ENCODE measurements at places on chromosomes 5 and 9.

GRCh38 chr5:68823301-68823700 is 270.5 kb upstream of the SLC30A5 start:
- DNase-seq: no peak

GRCh38 chr9:4225291-4226028 is 74.4 kb downstream of the GLIS3 start:
- peak; percentile 86 for DNase-seq

DNA sequence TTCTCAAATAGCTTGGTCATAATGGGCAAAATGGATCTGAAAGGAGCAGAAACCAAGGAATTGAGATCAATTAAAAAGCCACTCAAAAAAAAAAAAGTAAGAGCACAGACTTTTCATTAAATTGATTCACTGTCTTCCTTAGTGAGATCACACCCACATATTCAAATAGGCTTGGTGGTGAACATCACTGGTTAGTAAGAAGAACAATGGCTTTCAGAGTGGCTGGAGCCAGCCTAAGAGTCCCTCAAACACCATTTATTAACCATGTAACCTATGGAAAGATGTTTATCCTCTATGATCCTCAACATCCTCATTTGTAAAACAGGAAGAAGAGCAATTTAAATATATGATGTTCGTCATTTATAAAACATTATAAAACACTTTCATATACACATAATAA is 12.4 kb downstream of the CCDC112 start:
- DNase-seq: no peak

- peak; percentile 99 for DNase-seq
Measured at GRCh38 chr5:149406203-149406978, 27.3 kb upstream of the IL17B start.

DNA sequence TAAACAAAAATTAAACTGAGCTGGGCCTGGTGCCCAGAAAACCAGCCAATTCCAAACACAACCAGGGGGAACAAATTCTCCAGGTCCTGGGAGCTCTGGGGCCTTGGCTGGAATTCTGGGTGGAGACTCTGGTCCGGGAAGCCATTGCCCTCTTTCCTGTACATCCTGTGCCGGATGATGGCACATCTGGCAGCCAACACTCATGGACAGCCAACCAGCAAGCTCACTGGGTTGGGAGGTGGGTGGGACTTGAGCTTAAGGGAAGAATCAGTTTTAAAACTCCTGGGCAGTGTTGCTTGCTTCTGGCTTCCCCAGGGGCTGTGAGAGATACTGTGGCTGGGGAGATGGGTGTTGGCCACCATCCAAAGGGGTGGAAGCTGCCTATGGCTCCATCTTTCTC is 56.1 kb downstream of the PCDH1 start:
- DNase-seq: no peak

DNA sequence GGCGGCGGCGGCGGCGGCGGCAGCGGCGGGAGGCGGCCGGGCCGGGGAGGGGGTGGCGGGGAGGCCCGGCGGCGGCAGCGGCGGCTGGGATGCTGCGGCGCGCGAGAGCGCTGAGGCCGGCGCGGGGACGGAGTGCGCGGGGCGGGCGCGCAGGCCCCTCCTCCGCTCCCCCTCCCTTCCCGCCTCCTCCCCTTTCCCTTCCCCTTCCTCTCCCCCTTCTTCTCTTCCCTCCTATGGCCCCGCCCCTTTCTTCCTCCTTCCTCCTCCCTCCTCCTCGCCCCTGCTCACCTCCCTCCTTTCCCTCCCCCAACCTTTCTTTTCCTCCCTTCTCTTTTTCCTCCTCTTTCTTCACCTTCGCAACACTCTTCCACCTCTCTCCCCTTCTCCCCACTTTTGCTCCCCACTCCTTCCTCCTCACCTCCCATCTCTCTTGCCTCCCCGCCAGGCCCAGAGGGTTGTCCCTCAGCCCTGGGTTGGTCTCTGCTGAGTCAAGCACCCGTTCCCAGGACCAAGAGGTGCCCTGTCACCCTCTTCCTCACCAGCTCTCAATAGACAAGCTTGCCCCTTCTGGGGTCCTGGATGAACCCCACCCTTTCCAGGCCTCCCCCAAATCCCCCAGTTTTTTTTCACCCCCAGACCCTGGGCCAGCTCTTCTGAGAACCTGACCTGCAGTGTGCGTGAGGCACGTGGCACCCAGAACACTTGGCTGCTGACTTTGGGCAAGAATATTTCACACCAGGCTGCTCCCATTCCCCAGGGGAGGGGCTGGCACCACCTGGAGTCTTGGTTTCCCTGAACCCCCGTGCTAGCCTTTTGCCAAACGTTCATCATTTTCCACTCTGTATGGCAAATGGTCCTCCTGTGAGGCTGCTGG is at the start of gene SEMA4D:
SEMA4D (minus strand) TSS at position 136 of the 874 bp plus-strand sequence. CDS start 92,657 bp downstream, outside the sequence.
- peak; percentile 25 for DNase-seq

GRCh38 chr5:72529383-72529782 is 22.2 kb upstream of the ZNF366 start:
- DNase-seq: no peak

- no peak for DNase-seq
Measured at GRCh38 chr5:87022415-87022814, 245.3 kb upstream of the RASA1 start.

DNA sequence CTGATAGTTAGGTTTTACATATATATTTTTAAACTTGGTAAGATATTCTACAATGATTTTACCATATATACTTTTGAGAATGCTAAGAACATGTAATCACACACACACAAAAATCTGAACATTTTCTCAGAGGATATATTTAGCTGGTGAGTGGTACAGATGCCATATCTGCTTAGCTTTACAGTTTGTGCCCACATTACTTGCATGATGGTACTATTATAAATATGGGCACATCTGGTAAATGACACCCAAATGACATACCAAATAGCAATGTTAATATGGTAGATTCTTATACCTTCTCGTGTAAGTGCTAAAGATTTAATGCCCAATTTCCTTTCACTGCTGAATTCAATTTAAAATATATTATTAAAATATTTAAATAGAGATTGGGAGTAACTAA is 56.6 kb downstream of the LSM11 start:
- no peak for DNase-seq

DNA sequence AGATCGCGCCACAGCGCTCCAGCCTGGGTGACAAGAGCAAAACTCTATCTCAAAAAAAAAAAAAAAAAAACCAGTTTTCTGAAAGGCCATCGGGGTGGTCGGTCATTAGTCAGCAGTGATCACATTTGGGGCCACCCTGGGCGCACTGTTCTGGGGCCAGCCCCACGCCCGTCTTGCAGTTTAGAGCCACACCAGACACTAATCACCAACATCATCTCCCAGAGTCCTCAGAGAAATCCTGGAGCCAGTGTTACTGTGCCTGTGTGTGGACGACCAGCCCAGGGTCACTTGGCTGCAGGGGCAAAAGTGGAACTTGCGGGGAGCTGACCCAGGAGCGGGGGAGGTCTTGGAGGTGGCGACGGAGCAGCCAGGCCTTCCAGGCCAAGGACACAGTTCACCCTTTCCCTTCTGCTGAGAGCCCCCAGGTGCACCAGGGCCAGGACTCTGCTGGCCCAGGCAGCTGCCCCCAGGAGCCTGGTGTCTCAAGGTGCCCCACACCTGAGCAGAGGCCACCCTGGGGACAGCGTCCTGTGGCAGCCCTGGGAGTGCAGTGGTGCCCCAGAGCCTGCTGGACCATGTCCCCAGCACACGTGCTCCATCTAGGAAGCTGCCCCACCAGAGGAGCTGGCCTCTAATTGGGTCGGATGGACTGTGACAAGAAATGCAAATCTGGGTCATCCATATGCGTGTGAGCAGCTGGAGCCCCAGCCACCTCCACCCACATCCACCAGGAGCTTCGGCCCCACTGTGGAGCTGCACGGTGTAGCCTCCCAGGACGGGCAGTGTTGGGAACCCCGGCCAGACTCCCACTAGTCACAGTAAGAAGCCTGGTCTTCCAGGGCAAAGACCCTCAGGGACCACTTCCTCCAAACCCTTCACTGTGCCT is 51.1 kb downstream of the NEK6 start:
- DNase-seq: no peak

DNA sequence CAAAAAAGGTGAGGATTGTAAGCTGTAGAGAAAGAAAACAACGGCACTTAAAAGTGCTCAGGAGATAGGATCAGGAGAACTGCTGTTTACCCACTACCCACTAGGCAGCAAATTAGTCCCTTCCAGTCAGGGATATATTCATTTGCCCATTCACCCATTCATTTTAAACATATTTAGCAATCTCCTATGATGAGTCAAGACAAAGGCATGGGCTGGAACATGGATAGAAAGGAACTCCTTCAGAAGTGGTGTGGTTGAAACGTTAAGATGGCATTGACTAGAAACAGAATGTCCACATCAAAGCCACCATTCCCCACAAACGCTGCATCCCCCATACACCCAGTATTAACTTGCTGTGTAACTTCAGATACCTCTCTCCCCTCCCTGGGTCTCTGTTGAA is 225.7 kb downstream of the ASTN2 start:
- no peak for DNase-seq

DNA sequence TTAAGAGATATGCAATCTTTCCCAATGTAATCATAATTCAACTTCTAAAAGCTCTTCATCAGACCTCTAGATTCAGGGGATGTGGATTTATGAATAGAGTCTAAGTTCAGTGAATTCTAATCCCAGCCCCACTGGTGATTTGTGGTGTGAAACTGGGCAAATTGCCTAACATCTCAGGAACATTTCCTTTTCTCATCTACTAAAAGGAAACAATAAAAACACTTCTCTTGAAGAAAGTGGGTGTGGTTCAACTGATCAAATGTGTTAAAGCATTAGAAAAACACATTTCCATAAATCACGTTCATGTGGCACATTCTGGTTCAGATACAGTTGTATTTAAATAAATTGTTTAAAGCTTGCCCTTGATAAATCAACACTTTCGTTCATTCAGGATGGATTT is 631.7 kb upstream of the CDH6 start:
- no peak for DNase-seq

DNA sequence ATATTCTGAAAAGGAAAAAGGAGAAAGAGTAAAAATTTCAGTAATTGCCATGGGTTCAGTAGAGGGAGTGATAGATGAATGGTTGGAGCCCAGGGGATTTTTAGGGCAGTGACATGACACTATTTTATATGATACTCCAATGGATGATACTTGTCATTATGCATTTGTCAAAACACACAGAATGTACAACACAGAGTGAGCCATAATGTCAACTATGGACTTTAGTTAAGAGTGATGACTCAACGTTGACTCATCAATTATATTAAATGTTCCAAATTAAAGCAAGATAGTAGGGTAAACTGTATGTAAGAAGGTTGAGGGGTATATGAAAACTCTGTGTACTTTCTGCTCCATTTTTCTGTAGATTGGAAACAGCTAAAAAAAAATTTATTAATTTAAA is 586.4 kb downstream of the TAF11L14 start:
- DNase-seq: no peak

DNA sequence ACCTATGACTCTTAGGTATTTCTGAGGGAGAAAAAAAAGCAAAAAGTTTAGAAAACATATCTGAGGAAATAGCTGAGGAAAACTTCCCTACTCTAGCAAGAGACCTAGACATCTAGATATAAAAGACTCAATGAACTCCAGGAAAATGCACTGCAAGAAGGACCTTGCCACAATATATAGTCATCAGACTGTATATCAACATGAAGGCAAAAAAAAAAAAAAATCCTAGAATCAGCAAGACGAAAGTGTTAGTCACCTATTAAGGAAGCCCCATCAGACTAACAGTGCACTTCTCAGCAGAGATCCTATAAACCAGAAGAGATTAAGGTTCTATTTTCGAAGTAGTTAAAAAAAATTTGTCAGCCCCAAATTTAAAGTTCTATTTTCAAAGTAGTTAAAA is 166.2 kb downstream of the TMEM38B start:
- no peak for DNase-seq

- no peak for DNase-seq
Measured at GRCh38 chr9:104374711-104375110, 129.4 kb upstream of the OR13F1 start.

- DNase-seq: peak; percentile 65
Measured at GRCh38 chr5:9358961-9359685, 186.8 kb downstream of the SEMA5A start.

- DNase-seq: no peak
Measured at GRCh38 chr5:114418176-114419066, 56.6 kb downstream of the KCNN2 start.

DNA sequence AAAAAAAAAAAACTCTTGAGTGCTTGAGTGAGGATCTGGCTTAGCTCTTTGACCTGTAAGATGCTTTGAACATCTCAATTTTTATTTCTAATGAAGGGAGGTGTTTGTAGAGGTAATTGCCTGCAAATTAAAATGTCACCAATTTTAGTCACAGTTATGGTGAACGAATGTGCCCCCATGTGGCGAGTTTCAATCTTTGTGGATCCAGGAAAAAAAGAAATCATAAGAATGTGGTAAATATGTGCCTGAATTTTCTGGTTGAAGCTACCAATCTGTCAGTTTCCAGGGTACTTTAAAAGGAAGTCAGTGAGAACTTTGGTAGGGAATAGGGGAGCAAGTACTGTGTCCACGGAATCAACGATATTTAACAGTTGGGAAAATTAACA is 1772.4 kb upstream of the CDH9 start:
- DNase-seq: no peak

GRCh38 chr5:60805463-60805862 is 38.6 kb downstream of the ELOVL7 start:
- DNase-seq: no peak

DNA sequence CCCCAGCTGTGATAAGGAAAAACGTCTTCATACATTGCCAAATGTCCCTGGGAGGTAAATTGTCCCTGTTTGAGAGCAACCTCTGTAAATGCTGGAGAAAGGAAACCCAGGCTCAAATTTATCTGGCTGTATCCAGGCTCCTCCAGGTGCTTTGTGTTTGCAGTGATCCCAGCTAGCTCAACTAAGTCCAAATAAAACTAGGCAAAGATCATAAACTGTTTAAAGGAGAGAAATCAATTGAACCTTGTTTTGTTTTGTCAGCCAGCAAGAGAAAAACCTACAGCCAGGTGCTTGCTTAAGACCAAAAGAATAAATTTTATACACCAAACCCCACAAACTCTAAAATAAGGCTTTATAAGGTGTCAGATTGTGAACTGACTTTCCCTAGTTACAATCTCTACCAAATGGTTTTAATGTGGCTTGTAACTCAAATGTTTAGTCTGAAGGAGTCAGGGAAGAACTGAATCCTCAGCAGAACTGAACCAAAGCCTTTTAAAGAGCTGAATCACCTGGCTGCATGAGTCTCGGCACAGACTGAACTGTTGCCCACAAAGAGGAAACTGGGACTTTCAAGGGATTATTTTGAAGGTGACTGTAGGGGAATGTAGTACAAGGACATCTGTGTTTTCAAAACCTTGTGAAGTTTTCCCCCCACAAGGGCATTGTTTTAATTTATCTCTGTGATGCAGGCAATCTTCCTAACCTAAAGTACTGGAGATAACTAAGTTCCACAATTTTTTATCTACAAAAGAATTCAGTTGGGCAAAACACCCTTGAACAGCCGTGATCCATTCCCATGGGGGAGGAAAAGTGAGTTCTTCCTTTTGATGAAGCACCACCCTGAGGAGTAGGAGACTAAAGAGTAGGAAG is 201.7 kb upstream of the TARS1 start:
- DNase-seq: no peak

- no peak for DNase-seq
Measured at GRCh38 chr9:106218854-106219253, 524.5 kb downstream of the TMEM38B start.
